DMS53 (cell line): ENCODE measurements at places on chromosomes 1 and 21.

- no peak for DNase-seq
Observed at GRCh38 chr1:87243573-87243972, 85.1 kb upstream of the LMO4 start.

DNA sequence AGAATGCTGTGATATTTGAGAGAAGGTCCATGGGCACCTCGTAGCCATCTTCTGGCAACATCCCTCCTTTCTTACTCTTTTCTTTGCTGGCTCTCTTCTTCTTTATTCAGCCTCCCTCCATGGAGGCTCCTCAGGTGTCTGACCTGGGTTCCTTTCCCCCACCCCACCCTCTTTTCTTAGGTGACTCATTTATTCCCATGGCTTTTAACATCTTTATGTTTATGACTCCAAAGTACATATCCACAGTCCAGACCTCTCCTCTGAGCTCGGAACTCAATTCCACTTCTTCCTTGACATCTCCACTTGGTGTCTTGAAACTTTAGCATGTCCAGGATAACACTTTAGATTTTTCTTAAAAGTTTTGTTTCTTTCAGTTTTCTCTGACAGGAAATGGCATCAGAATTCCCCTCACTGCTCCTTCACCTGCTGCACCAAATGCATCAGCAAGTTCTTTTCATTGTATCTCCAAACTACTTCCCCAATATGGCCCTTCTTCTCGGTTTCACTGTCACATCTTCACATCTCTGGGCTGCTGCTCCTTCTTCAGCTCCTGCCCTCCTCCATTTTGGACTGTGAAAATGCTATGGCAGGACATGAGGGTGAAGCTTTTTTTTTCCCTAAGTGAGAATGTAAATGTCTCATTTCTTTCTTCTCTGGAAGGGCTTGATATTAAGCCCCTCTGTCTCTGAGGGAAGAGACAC is 95.9 kb downstream of the GIPC2 start:
- no peak for DNase-seq

DNA sequence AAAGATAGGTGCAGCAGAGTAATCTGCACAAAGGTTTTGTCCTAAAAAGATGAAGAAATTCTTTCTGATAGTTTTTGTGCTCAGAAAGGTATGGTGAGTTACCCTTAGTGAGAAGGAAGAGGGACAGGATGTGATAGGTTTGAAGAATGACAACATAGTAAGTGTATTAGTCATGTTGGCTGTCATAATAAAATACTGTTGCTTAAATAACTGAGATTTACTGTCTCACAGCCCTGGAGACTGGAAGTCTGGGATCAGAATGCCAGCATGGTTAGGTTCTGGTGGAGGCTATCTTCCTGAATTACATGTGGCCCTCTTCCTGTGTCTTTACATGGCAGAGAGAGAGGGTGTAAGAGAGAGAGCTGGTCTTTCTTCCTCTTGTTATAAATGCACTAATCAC is 965.2 kb downstream of the TTLL7 start:
- no peak for DNase-seq

DNA sequence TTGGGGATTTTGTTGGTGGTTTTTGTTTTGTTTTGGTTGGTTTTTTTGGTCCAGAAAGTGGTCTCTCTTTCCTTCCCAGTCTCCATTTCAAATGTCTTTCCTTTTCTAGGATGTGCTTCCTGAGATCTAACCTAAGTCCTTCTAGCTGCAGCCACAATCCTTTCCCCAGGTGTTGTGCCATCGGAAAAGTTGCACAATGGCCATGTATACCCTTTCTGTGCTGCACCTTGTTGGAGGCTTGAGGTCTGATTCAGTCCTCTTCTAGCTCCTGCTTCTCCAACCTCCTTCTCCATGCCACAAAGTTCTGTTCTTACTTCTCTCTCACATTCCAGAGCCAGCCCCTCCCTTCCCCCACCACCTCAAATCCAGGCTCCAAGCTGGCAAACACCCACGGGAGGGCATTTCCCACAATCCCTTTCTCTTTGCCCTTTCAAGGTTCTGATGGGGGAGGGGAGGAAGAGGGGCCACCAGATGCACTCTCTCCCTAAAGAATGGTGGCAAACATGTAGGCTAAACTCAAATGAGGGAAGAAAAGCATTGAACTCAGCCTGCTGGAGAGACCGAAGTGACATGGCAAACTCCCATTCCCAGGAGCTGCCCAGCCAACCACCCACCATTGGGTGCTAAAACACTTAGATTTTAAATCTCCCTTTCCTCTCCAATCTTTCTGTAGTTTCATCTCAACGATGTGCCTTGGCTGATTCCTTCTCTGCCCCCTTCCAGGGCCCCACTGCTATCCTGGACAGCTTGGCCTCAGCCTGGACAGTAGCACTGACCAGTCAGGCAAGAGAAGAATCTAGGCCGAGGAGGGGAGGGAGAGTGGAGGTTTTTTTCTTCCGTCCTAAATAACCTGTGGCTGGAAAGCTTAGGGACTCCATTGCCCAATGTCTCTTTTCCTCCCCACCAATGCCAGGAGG is 2.9 kb downstream of the KCNJ10 start:
- no peak for DNase-seq

DNA sequence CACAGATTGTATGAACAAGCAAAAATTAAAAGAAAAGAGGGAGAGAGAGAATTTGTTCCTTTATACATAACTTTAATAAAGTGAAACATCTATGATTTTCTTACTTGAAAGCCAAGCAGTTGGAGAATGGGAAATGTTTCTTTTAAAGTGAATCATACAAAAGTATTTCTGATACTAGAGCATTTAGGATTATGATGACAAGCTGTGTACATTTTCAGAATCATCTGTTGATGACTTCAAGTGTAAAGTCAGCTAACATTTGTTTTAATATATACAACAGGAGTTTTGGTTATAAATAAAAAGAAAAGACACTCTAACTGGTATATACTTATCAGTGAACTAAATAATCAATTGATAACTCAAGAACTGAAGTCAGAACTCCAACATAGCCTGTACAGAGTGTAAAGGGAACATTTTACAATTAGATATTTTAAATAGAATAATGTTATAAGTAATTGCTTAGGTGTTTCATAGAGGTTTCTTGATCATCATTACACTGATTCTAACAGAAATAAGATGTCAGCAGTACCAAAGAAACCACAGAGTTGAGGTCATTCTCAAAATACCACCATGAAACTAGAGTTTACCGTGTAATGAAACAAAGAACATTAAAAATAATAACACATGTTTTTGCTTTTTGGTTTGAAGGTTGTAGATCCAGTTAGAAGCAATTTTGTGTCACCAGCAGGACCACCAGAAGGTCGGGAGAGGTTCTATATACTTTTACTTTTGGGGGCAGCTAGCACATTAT is 103.4 kb downstream of the COL24A1 start:
- DNase-seq, result no peak

DNA sequence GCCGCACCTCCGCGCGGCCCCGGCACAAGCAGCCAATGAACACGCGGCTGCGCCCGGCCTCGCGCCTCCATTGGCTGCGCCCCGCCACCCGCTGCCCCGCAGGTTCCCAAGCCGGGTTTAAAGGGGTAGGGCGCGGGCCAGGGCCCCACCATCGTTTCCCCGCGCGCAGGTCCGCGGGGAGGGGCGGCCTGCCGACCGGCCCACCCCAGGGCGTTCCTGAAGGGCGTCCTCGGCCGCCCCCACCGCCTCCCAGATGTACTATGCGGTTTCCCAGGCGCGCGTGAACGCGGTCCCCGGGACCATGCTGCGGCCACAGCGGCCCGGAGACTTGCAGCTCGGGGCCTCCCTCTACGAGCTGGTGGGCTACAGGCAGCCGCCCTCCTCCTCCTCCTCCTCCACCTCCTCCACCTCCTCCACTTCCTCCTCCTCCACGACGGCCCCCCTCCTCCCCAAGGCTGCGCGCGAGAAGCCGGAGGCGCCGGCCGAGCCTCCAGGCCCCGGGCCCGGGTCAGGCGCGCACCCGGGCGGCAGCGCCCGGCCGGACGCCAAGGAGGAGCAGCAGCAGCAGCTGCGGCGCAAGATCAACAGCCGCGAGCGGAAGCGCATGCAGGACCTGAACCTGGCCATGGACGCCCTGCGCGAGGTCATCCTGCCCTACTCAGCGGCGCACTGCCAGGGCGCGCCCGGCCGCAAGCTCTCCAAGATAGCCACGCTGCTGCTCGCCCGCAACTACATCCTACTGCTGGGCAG is at the start of gene OLIG1:
OLIG1 (plus strand) TSS at position 148 of the 750 bp plus-strand sequence; CDS start at position 254, 106 bp downstream.
- DNase-seq, result peak; percentile 89

- peak; percentile 56 for DNase-seq
Observed at GRCh38 chr1:95382000-95382786, 148.2 kb downstream of the RWDD3 start.

- peak; percentile 77 for DNase-seq
Observed at GRCh38 chr1:78490861-78491450, at the start of gene PTGFR. Gene PTGFR (plus strand): TSS chr1:78490974. CDS start chr1:78492744, 1,770 bp downstream.
